ENCODE measurements at places on chromosomes 7 and 10. TPM values are rescaled to one million over a fixed set of nuclear protein-coding genes. Genes with fewer than 3 reads are reported as not detected.

GRCh38 chr7:51023547-51023946, 240.9 kb upstream of the GRB10 start:
- no peak for DNase-seq

GRCh38 chr10:62811159-62811875, 4.8 kb downstream of the EGR2 start:
- DNase-seq = no peak

- DNase-seq = no peak
Measured at GRCh38 chr7:26609082-26609481, 255.3 kb downstream of the SKAP2 start.

DNA sequence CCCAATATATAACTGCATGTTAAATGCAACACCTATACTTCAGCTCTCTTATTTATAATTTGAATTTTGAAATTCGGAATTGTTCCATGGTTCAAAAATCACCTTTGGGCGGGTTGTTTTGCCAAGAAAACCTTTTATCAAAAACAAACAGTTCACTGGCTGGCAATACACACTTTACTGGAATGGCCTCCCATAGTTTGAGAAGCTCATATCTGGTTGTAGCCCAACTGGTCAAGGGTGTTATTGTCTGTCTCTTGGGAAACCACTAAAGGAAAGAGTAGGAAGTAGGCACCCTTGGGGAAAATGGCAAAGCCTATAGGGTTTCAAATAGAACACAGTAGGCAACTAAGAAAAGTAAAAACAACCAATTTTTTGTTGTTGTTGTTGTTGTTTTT, 117.9 kb downstream of the HIPK2 start:
- DNase-seq = no peak

GRCh38 chr7:22001345-22002004, 55.8 kb upstream of the CDCA7L start:
- peak; percentile 60 for DNase-seq

DNA sequence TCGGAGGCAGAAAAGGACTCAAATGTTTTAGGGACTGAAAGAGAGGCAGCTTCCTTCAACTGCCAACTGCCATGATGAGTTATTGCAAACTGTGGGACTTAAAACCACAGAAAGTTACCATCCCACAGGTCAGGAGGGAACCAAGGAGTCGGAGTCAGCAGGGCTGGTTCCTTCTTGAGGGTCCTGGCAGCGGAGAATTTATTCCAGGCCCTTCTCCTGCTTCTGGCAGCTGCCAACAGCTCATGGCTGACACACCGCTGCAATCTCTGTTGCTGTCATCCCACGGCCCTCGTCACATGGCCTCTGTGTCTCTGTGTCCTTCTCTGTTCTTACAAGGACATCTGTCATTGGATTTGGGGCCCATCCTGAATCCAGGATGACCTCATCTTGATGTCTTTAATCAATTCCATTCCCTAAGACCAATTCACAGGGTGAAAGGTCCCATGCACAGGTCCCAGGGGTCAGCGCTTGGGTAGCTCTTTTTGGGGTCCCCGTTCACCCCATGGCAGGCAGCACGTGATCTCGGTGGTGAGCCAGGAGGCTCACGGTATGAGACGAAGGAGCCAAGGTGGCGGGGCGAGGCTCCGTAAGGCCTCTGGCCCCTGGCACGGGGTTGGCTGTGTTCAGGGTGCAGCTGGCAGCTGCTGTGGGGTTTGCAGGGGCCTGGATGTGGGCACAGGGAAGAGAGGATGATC, 27.4 kb upstream of the PSMG3 start:
- no peak for DNase-seq

GRCh38 chr7:24051651-24052050, 232.3 kb upstream of the NPY start:
- DNase-seq = no peak

GRCh38 chr10:129951101-129951969, 12.7 kb downstream of the EBF3 start:
- no peak for DNase-seq

GRCh38 chr7:84638339-84638697, 443.7 kb upstream of the SEMA3A start:
- DNase-seq = no peak

- no peak for DNase-seq
Measured at GRCh38 chr10:78065611-78066010, 31.9 kb downstream of the RPS24 start.

GRCh38 chr7:157019718-157020451, 9.4 kb upstream of the MNX1 start:
- DNase-seq = no peak

DNA sequence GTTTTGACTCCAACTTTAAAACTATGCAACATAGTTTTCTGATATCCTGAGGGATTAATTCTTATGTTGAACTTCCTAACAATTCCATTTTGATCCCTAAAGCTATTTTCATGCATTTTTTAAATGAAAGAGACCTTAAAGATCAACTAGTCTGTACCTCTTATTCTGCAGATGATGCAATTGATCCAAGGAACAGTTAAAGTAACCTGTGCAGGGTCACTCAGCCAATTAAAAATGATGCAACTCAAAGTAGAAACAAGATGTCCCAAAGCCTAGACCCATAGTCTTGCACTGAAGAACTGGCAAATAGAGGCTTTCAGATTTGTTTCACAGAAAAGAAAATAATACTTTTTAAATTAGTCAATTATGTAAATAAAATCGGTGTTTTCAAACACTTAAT, 86.3 kb downstream of the IMMP2L start:
- no peak for DNase-seq

DNA sequence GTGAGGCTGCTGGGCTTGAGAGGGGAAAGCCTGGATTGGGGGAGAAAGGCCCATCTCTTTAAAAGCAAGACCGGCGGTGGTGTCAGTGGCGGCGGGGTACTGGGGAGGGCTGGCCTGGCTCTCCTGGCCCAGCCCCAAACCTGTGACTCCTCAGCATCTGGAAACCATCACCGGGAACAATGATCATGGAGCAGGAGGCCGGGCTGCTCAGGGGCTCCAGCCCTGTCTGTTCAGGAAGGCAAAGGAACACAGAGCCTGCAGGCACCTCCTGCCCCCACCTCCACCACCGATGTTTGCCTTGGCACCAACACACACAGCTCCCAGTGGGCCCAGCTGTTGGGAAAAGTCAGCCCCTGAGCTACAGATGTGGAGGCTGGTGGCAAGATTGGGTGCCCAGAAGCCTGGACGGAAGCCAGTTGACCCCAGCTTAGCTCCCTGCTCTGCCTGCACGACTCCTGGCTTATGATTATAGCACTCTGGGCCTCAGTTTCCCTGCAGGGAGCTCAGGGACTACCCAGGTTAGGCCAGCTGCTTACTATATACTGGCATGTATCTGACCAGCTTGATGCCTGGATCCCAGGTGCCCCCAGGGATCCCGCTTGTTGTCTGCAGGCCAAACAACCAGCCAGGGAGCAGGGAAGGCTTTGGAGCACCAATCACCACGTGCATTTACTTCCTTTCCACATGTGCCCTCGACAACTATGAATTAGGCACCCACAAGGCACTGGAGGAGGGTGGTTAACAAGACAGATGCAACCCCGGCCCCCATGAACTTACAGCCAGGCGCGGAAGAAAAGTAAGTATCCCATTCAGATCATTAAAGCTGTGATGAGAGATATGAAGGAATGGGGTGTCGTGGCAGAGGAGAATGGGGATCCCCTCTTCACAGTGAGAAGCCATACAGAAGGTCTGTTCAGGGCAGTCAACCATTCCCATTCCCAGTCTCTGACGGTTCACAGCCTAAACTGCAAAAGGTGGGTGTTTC, 37.3 kb downstream of the ZCCHC24 start:
- DNase-seq = peak; percentile 16

GRCh38 chr7:131087756-131088658, 239.7 kb upstream of the MKLN1 start:
- no peak for DNase-seq

DNA sequence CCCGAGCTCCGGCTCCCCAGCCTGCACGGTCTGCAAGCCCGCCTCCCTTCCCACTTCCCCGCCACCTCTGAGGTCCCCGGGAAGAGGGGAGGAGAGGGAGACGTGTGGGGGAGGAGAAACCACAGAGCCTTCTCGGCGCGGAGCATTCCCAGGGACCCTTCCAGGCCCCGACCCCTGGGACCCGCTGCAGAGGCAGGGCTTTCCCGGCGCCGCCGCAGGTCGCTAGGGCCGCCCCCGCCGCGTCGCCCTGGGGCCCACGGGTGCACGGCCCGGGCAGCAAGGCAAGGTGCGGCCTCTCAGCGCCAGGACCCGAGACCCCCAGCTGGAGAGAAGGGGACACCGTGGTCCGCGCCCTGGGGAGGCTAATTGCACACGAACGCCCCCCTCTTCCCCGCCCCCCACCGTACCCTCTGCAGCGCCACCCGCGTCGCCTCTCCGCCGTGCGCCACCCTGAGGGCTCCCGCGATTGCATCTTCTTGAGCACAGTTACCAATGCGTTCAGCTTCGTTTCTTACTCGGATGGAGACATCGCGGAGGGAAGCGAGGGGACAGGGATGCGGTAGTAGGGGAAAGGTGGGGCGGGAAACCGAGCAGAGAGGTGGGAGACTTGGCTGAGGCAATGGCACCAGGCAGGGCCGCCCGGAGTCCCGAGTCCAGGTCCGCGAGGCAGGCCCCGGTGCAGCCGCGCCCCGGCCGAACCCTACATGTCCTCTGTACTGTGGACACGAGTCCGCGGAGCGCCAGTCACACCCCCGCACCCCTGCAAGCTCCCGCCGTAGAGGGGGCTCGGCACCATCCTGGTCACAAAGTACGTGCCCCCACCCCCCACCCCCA, 28.9 kb downstream of the SKIDA1 start:
- DNase-seq = peak; percentile 78

GRCh38 chr10:5656737-5657579, 9.4 kb downstream of the ASB13 start:
- DNase-seq = peak; percentile 2

- DNase-seq = no peak
Measured at GRCh38 chr7:134085311-134085710, 41.8 kb upstream of the LRGUK start.

- no peak for DNase-seq
Measured at GRCh38 chr7:46886669-46887374, 695.1 kb downstream of the TNS3 start.

DNA sequence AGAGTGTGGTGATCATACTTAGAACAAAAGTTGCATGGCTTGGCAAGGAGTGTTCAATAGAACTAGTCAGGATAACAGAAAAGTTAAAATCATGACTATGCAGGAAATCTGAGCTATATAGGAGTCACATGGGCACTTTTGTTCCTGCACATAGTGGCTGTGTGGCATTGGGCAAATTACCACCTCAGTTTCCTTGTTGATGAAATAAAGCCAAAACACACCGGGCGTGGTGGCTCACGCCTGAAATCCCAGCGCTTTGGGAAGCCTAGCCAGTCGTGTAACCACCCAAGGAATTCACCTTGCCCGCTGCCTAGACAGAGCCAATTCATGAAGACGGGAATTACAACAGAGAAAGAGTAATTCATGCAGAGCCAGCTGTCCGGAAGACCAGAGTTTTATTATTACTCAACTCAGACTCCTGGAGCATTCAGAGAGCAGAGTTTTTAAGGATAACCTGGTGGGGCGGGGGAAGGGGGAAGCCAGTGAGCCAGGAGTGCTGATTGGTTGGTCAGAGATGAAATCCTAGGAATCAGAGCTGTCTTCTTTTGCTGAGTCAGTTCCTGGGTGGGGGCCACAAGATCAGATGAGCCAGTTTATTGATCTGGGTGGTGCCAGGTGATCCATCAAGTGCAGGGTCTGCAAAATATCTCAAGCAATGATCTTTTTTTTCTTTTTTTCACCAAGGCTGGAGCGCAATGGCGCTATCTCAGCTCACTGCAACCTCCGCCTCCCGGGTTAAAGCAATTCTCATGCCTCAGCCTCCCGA, 6.4 kb upstream of the MKRN1 start:
- no peak for DNase-seq

GRCh38 chr7:29987811-29988317, 1.7 kb downstream of the SCRN1 start:
- peak; percentile 67 for DNase-seq

DNA sequence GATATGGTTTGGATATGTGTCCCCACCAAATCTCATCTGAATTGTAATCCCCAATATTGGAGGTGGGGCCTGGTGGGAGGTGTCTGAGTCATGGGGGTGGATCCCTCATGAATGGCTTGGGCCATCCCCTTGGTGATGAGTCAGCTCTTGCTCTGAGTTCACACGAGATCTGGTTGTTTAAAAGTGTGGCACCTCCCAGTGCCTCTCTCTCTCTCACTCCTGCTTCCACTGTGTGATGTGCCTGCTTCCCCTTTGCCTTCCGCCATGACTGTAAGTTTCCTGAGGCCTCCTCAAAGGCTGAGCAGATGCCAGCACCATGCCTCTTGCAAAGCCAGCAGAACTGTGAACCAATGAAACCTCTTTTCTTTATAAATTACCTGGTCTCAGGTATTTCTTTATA, 4.8 kb upstream of the GCK start:
- no peak for DNase-seq

GRCh38 chr7:90192876-90193750, 18.4 kb upstream of the STEAP2 start:
- no peak for DNase-seq

DNA sequence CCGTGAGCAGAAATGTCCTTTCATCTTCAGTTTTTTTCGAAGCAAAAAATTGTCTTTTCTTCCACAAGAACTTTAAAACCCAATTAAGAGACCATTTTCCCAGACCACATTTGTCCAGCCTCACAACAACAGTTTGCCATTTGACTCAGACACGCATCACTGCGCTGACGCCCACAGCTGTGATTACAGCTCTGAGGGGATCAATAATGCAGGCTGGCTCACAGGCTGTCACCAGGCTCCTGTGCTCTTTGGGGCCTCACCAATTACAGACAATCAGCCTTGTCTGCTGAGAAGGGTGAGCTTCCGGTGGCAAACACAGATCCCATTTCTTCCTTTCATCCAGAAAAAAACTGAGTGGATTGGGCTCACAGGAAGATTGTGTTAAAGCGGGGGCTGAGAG, 33.3 kb downstream of the DDC start:
- no peak for DNase-seq

- no peak for DNase-seq
Measured at GRCh38 chr10:48431871-48432270, 125.4 kb downstream of the MAPK8 start.

- no peak for DNase-seq
Measured at GRCh38 chr10:106267591-106267990, 896.9 kb downstream of the SORCS1 start.

GRCh38 chr7:17599733-17600339, 301.4 kb downstream of the AHR start:
- no peak for DNase-seq

- DNase-seq = peak; percentile 68
Measured at GRCh38 chr10:70255329-70256299, 22.4 kb upstream of the PPA1 start.

Gene TRPV6
- 4.0 TPM for total RNA-seq

Gene EPHA1
- 66.6 TPM for total RNA-seq

Gene ANKRD61
- not detected for total RNA-seq

Gene SYT15
- 0.60 TPM for total RNA-seq

Gene MAGI2
- total RNA-seq = 0.25 TPM

Gene DUSP5
- 15.0 TPM for total RNA-seq

Gene GPR141
- not detected for total RNA-seq

Gene FFAR4
- total RNA-seq = 2.7 TPM

Gene ANKRD2
- total RNA-seq = not detected

Gene FBXW4
- 44.0 TPM for total RNA-seq

Gene AP5Z1
- 64.7 TPM for total RNA-seq

All from Caco-2 (cell line).